ENCODE measurements at places on chromosomes 16 and 17.

DNA sequence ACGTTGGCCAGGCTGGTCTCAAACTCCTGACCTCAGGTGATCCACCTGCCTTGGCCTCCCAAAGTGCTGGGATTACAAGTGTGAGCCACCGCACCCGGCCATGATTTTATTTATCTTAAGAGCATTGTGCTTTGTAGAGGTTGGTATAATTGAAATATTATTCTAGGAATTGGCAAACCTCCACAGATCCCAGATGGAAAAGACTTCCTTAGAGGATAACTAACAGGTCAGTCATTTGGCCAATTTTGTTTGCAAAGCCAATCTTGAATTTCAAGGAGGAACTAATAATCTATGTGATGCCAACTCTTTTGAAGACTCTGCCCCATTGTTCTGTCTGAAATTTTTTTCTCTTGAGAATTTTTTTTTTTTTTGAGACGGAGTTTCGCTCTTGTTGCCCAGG lies 46.7 kb upstream of the SLC5A10 start:
- DNase-seq = no peak

GRCh38 chr17:73231395-73231794 lies 30.3 kb downstream of the CPSF4L start:
- peak; percentile 64 for DNase-seq

DNA sequence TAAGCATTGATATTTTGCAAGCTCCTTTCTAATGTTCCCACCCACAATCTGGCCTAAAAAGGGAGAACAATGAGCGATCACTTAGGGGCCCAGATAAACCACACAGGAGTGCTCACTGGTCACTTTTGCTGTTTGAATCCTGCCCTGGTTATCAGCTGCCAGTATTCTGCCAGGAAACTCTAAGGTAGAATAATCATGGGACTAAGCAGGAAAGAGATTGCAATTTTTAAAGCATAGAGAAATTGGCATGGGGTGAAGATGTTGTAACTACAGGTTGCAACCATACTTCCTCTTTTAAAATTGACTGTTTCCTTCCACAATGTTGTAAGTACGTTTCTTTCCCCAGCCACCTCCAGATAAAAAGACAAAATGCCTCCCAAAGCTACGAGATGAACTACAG lies 251.2 kb upstream of the CDH11 start:
- no peak for DNase-seq

- no peak for DNase-seq
These were observed 19.8 kb upstream of the KCNH6 start for GRCh38 chr17:63503341-63503705.

- DNase-seq = no peak
These were observed 2.3 kb upstream of the ALKBH5 start for GRCh38 chr17:18181358-18181757.

- DNase-seq = no peak
These were observed 84.7 kb downstream of the PLCG2 start for GRCh38 chr16:81863630-81864352.

DNA sequence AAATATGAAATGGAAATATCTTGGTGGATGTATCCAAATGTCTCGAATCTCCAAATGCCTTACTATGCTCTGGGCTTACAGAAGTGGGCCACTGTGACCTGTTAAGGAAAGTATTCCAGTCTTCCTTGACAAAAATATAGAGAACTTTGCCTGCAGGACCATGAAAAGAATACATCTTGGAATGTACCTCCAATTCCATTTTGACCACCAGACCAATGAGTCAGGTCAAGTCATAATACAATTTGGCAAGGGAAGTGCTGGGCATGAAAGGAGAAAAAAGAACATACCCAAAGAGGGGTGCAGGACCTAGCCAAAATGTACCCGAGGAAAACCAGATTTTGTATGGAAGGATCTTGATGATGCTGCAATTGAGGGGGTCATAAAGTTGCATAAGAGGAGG lies 1153.7 kb upstream of the GOT2 start:
- DNase-seq = no peak
